Stimulated activated CD8-positive, alpha-beta memory T cell treated with anti-CD3 and anti-CD28 coated beads, Interleukin-7, amount 100 ng/mL, for 4 hours (primary cell): ENCODE measurements at places on chromosomes 3 and 15.

- DNase-seq: no peak
Measured at GRCh38 chr3:102460579-102460978, 25.8 kb downstream of the ZPLD1 start.

DNA sequence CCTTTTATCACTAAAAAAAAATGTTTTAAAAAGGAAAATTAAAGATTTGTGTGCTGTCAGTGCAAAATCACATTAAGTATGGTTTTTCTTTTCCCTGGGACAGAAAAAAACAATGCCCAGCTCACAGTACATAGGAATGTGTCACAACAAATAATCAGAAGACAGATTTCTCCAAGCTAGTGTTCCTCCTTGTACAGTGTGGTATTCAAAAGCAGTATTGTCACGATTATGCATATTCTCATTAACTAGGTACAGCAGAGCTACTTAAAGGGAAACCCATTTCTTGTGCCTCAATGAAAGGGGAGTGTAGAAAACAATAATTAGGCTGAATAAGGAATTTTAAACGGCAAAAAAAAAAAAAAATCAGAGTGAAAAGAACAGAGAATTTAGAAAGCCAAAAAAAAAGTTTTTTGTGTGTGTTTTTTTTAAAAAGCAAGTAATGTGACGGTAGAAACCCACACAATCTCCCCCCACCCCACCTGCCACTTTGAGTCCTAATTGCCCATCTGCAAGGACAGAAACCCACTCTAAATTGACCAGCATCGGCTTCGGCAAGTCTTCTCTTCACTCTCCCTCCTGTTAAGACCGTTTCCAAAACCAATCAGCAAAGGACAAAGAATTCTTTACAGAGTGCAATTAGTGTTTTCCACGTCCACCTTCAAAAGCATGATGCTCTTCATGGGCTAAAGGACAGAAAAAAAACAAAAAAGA, 41.0 kb downstream of the EIF4E3 start:
- no peak for DNase-seq

GRCh38 chr15:69653306-69653705, 200.7 kb downstream of the RPLP1 start:
- no peak for DNase-seq

- DNase-seq: no peak
Measured at GRCh38 chr15:64029110-64029509, 17.2 kb downstream of the DAPK2 start.

DNA sequence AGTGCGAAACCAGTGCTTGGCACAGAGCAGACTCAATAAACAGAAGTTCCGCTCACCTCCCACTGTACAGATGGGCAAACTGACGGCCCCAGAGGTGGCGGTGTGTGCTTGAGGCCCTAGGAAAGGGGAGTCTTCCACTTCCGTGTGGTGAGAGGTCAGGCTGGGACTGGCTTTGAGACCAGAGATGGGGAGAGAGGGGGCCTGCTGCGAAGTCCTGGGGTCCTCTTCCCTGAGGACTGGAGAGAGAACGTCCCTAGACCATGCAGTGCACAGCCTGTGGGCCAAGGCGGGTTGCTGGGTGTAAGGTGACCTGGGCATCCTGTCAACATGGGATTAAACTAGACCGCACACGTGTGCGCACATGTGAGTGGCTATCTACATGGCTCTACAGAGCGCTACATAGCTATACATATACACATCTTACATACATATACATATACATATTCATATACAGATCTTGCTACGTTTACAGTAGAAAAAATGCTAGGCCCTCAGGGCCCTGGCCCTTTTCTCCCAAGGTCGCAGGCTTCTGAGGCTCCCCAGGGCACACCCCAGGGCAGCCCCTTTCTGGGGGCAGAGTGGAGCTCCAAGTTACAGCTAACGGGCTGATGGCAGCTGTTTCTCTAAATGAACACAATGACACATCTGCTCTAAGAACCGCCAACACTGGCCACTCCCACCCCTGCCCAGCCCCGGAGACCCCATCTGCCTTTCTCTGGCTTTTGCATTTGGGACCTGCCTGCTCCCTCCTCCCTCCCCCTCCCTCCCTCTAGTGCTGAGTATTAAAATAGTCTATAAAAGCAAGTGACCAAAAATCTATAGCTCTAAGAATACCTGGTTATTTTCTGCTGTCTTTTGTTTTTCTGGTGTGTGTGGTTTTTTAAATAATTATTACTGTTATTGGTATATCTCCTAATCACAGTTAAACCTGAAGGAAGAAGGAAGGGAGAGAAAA, 47.0 kb downstream of the HCN4 start:
- no peak for DNase-seq
